LNCaP clone FGC (cell line): ENCODE measurements at places on chromosomes 11 and 22.
A peak's percentile ranks its signal among the peaks of the same experiment; 100 is the strongest.

GRCh38 chr11:134613646-134614045, 201.6 kb upstream of the B3GAT1 start:
- DNase-seq, result no peak

DNA sequence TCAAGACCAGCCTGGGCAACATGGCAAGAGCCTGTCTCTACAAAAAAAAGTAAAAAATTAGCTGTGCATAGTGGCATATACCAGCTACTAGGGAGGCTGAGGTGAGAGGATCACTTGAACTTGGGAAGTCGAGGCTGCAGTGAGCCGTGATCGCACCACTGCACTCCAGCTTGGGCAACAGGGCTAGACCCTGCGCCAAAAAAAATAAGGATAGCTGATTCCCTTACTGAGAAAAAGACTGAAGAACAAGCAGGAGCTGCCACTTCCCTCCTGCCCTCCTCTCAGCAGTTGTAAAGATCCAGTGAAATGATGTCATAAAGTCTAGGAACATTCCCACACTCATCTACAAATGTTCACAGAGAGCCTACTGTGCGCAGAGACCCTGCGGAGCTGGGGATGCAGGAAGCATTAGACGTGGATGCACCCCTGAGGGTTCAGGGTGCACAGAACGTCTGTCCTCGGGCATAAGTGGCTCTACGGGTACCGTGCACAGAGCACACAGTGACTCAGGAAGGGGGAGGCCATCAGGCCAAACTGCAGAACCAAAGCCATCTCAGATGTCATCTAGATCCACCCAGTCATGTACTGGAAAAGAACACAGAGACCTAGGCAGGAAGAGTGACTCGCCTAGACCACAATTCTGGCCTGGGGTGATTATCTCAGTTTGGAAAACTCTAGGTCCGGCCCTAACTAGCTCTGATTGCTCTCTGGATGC, 11.7 kb downstream of the SEC14L2 start:
- DNase-seq, result no peak

- DNase-seq, result no peak
These were observed 23.1 kb upstream of the PAX6 start for GRCh38 chr11:31834237-31834636.

DNA sequence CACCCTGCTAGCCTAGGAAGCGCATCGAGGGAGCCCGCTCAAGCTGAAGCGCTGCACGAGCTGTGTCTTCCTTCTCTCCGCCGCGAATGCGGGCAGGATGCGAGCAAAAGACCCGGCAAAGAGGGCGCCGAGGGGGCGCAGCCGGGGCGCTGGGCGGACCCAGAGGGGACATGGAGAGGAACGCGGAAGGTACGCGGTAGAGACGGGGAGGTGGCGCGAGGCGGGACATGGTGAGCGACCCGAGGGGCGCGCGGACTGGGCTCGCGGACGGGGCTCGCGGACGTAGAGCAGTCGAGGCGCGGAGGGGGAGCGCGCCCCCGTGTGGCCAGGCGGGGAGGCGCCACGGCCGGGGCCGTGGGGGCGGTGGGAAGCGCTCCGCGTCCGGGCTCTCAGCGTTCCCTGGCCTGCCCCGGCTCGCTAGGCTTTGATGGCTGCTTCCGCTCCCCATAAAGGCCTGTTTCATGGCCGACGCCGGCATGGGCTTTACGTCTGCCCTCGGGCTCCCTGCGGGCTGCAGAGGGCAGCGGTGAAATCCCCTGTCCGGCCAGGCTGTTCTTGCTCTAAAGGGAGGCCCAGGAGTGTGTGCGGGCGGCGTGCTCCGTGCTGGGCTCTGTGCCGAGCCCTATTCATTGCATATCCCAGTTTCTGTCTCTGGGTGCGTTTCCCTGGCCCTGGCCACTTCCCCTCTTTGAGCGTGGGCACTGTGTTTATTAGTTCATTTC, 31.2 kb upstream of the TRIM29 start:
- no peak for DNase-seq

- DNase-seq, result no peak
These were observed 91.7 kb downstream of the WNT7B start for GRCh38 chr22:45885171-45885840.

DNA sequence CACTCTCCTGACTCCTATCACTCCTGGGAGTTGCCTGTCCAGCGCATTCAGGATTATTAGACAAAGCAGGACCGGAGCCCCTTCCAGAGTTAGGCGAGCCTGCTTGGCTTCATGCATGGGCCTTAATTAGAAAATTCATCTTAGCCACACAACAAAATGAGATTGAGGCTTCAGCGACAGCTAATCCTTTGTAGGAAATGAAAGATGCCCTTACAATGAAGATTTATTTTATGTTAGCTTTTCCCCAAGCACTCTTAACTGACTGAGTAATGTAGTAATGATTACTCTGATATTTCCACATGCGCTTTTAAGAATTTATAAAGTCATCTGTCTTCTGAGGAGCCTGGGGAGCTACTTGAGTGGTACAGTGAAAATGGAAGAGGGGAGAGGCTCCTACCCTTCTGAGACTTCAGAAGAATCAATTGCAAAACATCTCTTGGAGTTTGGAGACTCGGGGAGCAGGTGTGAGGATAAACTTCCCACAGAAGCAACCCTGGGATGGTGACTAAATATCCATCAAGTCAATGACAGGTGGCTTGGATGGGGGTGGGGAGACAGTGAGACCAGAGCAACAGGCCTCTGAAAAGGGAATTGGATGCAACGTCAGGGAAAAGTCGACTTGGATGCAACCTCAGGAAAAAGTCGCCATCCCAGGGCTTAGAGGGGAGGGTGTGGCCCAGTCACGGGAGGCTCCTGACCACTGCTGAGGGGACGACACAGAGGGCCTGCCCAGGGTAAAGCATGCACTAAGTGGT, 434.5 kb upstream of the B3GAT1 start:
- no peak for DNase-seq

GRCh38 chr22:49848690-49849160, 4.9 kb upstream of the ZBED4 start:
- no peak for DNase-seq

GRCh38 chr11:66020618-66021357, 5.5 kb downstream of the CATSPER1 start:
- no peak for DNase-seq

DNA sequence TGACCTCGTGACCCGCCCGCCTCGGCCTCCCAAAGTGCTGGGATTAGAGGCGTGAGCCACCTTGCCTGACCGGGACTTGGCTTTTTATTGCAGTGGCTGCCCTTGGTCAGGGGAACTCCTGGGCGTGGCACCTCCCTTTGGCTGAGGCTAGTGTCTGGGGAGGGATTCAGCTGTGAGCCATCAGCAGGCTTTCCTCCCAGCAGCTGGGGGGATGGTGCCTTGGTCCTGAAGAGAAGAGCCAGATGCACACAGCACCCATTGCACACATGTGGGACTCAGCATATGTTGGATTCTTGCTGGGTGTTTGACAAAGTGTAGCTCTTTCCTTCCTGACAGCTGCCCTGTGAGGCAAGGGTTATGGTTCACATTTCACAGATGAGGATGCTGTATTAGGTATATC, 8.4 kb downstream of the CYTH4 start:
- DNase-seq, result no peak

DNA sequence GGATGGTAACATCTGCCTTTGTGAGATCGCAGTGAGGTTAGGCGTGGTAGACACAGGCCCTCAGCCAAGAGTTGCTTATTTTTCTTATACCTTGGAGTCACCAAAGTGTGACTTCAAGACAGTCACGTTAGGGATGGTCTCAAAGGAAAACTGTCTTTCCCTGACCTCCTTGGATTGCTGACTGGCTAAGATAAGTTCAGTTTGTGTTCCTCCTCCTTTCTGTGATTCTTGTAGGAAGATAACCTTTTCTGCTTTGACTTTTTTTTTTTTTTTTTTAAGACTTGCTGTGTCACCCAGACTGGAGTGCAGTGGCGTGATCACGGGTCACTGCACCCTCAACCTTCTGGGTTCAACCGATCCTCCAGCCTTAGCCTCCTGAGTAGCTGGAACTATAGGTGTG, 23.1 kb downstream of the TAB1 start:
- no peak for DNase-seq

- DNase-seq, result no peak
These were observed 2.2 kb upstream of the APOBEC3H start for GRCh38 chr22:39094717-39095389.

DNA sequence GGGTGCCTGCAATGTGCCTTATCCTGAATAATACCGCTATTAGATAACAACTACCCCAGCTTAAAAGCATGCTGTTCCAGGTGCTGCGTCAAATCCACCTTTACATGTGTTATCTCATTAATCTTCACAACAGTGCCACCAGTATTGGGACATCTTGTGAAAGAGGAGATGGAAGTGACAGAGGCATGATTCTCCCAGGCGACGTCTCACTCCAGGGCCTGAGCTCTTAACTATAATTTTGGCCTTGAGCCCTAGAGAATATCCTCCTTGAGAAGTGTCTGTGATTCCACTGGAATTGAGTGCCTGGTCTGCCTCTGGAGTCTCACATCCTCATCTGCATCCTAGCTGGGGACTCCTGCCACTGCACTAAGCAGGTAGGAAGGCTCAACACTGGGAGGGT, 43.8 kb downstream of the RPL27A start:
- no peak for DNase-seq

GRCh38 chr11:133916784-133917440, 39.9 kb downstream of the IGSF9B start:
- DNase-seq, result no peak

- DNase-seq, result no peak
These were observed 23.0 kb downstream of the APLNR start for GRCh38 chr11:57214098-57214417.

DNA sequence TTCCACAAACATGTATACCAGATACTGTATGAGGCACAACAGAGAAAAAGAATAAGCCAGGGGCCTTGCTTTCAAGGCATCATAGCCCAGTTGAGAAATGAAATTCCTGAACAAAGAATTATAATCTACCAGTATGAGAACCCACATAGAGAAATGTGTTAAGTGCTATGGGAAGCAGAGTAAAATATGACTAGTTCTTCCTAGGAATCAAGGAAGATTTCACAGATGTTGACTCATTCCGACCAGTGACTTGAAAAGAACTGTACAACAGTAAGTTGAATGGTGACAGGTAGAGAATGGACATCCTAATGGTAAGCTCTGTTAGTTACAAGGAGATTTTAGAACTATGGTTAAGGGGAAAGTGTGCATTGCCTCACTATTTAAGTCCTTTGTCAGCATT, 102.6 kb downstream of the TRIM44 start:
- no peak for DNase-seq

- no peak for DNase-seq
These were observed 54.9 kb downstream of the MTNR1B start for GRCh38 chr11:93024369-93024768.

DNA sequence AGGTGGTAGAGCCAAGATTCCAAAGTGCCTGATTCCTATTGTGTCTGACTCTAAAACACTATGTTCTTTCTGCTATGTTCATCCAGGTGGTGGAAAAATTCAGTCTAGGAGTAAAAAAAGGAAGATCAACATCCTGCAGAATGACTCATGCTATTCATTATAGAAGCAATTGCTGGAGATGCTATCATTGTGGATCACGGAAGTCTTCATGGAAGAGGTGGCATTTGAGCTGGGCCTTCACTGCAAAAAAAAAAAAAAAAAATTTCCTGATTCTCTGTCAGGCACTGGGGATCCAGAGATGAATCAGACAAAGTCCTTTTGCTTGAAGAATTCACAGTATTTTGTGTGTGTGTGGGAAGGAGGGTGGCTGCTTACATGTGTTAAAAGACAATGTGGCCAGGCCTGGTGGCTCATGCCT, 1.4 kb upstream of the UVRAG start:
- no peak for DNase-seq

GRCh38 chr11:35798983-35799382, 136.4 kb downstream of the TRIM44 start:
- DNase-seq, result peak; percentile 33

- no peak for DNase-seq
These were observed 49.9 kb upstream of the THY1 start for GRCh38 chr11:119472856-119473222.

DNA sequence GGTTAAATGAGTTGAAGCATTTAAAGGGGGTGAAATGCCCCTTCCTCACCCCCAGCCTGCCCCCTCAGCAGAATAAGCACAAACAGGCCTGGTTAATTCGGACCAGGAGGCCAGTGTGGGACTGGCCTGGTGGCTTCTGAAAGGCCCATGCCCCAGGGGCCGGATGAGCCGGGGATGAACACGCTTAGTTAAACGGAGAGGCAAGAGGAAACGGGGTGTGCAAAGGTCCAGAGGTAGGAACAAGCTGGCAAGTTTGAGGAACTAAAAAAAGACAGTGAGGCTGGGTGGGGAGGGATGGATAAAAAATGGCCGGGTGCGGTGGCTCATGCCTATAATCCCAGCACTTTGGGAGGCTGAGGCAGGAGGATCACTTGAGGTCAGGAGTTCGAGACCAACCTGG, 11.5 kb downstream of the SCUBE1 start:
- DNase-seq, result no peak

DNA sequence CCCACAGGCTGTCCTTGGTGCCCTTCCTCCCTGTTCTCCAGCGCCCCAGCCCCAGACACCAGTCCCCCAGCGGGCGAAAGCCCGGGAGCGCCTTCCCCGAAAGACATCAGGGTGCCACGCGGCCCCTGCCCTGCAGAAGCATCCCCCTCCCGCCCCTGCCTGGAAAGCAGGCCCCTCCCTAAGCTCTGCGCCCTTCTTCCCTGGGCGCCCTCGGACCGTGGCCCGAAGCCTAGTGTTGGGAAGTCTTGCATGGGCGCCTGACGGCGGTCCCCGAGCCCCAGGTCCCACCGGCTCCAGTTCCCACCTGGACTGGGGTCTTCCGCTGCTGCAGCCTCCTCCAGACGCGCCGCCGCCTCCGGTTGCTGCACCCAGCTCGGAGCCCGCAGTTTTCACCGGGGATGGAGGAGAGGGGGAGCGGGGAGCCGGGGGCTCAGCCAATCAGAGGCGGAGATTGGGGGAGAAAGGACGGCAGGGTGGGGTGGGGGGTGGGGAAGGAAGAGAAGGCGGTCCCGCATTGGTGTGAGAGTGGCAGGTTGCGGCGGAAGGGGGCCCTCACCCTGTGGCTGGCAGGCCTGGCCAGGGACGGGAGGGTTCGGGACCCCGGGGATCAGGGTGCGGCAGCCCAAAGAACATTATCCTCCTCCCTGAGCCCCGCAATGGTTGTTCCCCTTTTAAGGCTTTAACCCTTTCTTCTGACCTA, at the start of gene THY1:
Gene THY1 (minus strand): TSS at position 364 of the 700 bp plus-strand sequence. CDS start 2,267 bp downstream, outside the sequence.
- DNase-seq, result no peak

DNA sequence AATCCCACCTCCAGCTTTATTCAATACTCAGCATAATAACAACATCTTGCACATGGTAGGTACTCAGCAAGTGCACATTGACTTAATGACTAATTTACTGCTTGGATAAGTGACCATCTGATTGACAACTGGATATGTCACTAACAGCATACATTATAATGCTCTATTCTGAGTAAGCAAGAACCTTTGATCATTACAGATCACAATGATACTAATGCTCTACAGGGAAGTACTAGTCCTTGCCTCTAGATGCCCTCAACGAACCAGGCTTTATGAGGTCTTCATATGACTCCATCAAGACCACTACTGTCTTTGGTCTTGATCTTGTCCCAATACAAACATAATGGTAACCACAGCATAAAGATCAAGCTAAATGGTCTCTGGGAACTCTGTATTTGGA, 167.6 kb upstream of the MTMR2 start:
- DNase-seq, result no peak

DNA sequence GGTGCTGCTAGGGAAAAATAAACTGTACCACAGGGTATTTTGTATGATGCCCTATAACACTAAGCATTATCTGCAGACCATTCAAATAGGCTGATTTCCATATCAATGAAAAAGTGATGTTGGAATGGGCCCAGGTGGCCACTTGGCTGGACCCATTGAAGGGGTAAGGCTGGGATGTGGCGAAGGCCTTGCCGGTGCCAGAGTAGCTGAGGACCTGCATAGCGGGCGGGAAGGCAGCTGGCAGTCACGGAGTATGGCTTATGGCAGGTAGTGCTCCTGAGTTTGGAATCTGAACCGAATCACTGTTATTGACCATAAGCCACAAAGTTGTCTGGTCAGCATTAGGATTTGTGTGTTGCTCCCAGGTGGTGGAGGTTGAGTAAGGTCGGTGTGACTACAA, 131.0 kb downstream of the MICAL2 start:
- DNase-seq, result no peak
